ENCODE measurements at places on chromosomes 1 and 21. TPM values are rescaled to one million over a fixed set of nuclear protein-coding genes. Genes with fewer than 3 reads are reported as not detected.

Gene GSTM5
- total RNA-seq: 24.8 TPM

Gene ARV1
- total RNA-seq: 12.8 TPM

- no peak overlapping the region for H3K27ac ChIP-seq
- H3K4me3 ChIP-seq: no peak overlapping the region
- no peaks in the 10 kb centered on the region for H3K4me1 ChIP-seq
- no peaks in the 10 kb centered on the region for H3K27me3 ChIP-seq
These were observed 288.6 kb upstream of the USP24 start for GRCh38 chr1:55503663-55504305.

DNA sequence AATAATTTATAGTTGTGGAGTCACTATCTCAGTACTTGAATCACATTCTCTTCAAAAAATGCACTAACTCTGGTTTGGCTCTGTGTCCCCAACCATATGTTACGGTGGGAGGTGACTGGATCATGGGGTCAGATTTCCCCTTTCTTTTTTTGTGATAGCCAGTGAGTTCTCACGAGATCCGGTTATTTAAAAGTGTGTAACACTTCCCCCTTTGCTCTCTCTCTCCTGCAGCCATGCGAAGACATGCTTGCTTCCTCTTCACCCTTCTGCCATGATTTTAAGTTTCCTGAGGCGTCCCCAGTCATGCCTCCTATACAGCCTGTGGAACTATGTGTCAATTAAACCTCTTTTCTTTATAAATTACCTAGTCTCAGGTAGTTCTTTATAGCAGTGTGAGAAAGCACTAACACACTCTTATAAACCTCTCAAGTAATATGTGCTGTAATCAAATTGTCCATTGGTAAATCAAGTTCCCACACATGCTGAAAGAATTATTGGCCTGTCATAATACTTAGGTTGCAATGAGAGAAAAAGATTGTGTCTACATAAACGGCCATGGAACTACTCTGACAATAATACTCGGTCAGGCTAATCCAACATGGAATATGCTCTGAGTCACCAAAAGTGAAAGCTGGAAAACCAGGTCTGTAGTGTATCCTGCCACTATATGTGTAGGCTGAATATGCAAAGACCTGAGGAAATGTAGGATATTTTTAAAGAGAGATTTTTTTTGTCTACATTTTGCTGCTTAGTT is 107.5 kb downstream of the SLC44A5 start:
- no peak overlapping the region for H3K4me3 ChIP-seq
- no peaks in the 10 kb centered on the region for H3K27me3 ChIP-seq
- no peaks in the 10 kb centered on the region for H3K36me3 ChIP-seq
- no peak for DNase-seq
- no peak overlapping the region for H3K27ac ChIP-seq
